Ureter (tissue), 1 donor: ENCODE measurements at places on chromosomes 6 and 20.

- DNase-seq, result peak; percentile 81
Measured at GRCh38 chr20:49562311-49563014, 5.5 kb downstream of the PTGIS start.

- DNase-seq, result no peak
Measured at GRCh38 chr20:2780948-2781347, 19.5 kb downstream of the CPXM1 start.

DNA sequence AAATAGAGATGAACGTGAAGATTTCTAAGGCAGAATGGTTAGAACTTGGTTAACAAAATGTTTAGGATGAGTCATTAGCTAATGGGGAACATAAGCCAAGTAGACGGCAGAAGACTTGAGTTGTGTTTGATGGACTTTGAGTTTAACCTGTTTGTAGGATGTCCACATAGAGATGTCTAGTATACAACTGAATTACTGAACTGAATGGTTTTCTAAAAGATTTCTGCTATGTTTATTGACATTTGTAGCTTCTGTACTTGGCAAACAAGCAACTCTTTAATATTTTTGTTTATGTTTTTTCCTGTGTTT lies 54.5 kb upstream of the DYNLRB1 start:
- DNase-seq, result no peak

- no peak for DNase-seq
Measured at GRCh38 chr20:24950836-24951525, 1.9 kb downstream of the CST7 start.

GRCh38 chr20:50317609-50318008 lies 127.0 kb downstream of the CEBPB start:
- DNase-seq, result no peak

GRCh38 chr20:39004508-39004907 lies 42.4 kb downstream of the DHX35 start:
- no peak for DNase-seq

- no peak for DNase-seq
Measured at GRCh38 chr6:150857945-150858308, 7.6 kb upstream of the MTHFD1L start.

- DNase-seq, result no peak
Measured at GRCh38 chr20:15637950-15638754, 935.1 kb downstream of the KIF16B start.

GRCh38 chr6:25202504-25202903 lies 76.7 kb upstream of the CARMIL1 start:
- DNase-seq, result no peak

- no peak for DNase-seq
Measured at GRCh38 chr6:125356884-125357283, 55.1 kb upstream of the HDDC2 start.

- DNase-seq, result no peak
Measured at GRCh38 chr6:65566117-65566516, 140.9 kb downstream of the EYS start.
